ENCODE measurements at places on chromosomes 16 and 17.

DNA sequence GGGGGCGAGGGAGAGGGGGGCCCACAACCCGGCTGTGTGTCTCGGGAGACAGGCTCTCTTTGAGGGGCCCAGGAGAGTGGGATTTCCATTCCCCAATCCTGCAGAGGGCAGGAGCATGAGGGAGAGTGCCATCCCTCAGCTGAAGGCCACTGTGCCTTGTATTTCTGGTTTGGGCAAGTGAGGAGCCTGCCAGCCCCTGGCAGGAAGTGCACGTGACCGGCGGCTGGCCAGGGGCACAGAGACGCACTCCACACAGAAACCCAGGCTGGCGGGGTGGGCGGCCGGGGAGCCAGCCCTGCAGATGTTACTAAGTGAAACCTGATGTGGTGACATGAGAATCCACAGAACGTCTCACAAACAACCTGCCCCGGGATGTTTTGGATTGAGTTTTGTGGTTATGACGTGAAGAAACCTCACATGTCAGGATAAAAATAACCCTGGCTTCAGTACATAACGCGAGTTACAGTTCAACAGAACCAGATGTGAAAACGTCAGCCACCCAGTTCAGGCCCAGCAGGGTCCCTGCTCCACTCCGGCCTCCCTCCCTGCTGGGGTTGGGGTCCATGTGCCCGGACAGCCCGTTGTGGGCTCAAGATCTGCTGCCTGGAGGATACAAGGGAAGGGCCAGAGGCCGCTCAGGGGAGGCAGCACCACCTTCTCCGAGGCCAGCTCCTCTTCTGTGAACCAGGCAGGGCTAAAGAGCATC lies 51.7 kb upstream of the MTSS2 start:
- no peak for DNase-seq

- no peak for DNase-seq
Measured at GRCh38 chr17:4045487-4045886, 81.2 kb upstream of the ATP2A3 start.

- DNase-seq, result no peak
Measured at GRCh38 chr17:59783221-59784047, 76.0 kb downstream of the VMP1 start.

DNA sequence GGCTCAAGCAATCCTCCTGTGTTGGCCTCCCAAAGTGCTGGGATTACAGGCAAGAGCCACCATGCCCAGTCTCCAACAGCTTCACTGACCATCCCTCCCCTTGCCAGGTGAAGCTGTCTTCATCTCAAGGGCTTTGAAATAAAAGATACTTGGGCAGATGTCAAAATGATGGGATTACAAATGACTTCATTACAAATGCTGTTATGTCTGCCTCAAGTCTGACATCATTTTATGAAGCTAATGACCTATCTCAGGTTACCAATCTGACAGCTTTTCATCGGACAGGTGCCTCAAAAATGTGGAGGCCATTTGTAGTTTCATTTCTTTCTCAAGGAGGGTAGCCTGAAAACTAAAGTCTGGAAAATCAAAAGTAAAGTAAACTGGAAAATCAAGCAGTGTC lies 323.7 kb upstream of the TBX2 start:
- DNase-seq, result no peak

DNA sequence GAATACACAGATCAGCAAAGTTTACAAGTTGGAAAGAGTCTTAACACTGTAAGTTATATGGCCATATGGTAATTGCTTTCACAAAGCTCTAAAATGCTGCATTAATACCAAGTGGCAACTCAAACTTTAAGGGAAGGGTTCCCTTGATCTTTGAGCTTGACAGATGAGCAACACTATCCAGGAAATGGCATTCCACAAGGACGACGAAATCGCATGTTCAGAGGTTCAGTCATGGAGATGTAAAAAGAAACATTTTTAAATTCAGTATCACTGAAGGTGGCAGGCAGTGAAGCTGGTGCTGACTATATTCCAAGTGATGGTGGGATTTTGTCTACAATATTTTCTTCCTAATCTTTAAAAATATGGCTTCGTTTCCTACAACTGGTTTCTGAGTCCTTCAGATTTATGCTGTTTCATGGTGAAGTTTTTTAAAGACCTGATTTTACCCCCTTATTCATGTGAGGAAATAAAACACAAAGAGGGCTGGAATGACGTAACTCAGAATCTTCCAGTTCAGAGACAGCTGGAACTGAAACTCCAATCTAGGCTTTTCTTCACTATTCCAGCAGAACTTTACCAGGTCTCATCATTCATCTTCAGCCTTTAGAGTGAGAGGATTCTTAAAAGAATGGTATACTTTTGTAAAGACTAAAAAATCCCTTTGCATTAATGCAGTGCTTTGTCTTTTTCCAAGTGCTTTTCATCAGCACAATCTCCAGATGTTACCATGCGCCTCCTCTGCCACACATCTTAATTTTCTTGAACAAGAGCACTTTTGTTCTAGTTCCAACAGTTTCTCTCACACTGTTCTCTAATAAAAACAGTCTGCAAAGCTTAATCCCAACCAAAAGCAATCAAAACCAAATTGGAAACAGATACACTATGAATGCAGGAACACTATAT lies 20.2 kb downstream of the CHCT1 start:
- DNase-seq, result no peak

DNA sequence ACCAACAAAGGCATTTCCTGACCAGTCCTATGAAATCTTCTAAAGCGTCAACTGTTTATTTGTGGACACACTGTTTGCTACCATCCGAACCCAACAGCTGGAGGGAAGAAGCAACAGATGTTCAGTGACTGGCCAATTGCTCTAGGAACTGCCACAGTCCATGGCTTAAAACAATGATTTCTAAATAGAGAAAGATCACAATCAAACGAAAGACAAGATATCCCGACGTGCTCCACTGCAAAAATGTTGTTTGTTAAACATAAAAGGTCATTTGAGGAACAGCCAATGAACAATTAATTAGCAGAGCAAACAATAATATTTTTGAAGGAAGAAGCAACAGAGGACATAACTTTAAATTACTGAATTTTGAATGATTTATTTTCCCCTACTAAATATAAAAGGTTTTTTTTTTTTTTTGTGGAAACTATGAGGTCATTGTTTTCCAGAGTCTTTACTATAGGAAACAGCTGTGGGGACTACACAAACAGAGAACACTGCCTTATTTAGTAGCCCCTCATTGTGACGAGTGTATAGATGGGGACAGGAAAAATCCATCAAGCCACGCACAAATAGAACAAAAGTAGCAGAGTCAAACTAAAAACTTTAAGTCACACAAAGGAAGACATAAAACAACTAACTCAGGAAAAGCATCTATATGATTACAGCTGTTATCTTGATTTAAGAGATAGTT lies 17.2 kb downstream of the USP31 start:
- no peak for DNase-seq

GRCh38 chr17:30275911-30276310 lies 15.8 kb downstream of the BLMH start:
- no peak for DNase-seq

DNA sequence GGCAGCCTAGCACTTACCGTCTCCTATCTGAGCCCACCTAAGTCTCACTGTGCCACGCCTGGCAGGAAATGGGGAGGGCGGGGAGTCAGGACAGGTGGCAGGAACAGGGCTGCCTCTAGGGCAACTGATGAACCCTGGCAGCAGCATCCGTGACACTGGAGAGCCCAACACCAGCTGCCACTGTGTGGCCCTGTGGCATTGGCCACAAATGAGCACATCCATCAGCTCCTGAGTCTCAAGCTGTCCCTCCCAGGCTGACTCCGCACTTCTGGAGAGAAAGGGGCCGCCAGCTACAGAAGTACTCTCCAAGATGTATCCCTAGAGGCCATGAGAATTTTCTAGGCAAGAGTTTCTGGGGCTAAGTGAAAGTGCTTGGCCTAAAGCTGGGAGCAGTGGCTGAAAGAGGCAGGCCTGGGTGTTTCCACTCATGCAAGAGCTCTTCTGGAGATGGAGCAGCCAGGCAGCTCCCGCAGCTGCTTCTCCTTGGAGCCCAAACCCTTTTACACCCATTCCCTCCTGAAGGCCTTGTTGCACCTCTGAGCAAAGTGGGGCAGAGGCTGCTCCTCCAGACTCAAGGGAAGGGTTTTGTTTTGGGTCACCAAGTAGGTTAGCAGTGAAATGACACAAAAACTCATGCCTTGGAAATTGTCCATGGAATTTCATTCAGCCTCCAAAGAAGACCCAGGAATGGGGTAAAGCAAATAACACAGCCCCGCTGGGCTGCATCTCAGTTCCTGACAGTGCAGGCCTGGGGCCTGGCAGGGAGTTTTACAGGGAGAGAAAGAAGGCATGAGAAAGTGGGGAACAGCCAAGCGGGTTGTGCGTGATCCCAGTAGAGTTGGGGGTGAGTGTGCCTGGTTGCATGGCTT lies 25.8 kb downstream of the PEMT start:
- DNase-seq, result no peak

- no peak for DNase-seq
Measured at GRCh38 chr17:43733956-43734355, 24.6 kb downstream of the SOST start.

GRCh38 chr17:60164697-60165096 lies 14.9 kb downstream of the CA4 start:
- DNase-seq, result no peak

GRCh38 chr17:14301279-14302090 lies 604 bp downstream of the HS3ST3B1 start:
- DNase-seq, result no peak

DNA sequence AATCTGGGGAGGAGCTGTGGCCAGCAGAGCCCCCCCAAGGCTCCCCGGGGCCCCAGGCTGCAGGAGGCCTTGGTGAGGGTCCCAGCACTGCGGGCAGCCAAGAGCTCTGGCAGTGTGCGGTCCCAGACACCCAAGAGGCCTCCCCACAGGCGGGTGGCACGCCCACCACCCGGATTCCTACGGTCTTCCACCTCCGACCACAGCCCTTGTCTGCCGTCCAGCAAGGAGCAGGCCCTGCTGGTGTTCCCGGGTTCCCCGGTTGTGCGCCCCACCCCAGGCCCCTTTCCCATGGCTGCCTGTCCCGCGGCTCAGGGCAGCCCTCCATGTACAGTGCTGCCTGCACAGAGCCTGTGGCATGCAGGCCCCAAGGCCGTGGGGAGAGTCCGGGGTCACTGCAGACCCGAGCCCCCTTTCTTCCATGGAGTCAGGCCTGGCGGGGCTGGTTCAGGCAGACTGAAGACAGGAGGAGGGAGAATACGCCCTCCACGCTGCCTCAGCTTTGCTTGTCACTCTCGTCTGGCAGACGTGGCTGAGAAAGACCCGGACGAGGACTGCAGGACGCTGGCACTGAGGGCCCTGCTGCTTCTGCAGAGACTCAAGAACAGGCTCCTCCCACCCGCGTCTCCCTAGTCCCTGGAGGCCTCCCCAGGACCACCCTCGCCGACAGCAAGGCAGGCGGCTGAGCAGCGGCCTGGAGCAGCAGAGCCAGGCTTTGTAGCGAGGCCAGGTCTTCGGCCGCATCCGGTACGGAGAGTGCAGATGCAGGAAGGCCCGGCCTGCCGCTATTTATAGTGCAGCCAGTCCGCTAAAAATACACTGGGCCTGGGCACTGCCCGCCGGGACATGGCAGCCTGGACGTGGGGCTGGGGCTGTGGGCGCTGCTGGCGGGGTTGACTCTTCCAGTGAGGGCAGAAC lies 16.4 kb downstream of the TELO2 start:
- no peak for DNase-seq

DNA sequence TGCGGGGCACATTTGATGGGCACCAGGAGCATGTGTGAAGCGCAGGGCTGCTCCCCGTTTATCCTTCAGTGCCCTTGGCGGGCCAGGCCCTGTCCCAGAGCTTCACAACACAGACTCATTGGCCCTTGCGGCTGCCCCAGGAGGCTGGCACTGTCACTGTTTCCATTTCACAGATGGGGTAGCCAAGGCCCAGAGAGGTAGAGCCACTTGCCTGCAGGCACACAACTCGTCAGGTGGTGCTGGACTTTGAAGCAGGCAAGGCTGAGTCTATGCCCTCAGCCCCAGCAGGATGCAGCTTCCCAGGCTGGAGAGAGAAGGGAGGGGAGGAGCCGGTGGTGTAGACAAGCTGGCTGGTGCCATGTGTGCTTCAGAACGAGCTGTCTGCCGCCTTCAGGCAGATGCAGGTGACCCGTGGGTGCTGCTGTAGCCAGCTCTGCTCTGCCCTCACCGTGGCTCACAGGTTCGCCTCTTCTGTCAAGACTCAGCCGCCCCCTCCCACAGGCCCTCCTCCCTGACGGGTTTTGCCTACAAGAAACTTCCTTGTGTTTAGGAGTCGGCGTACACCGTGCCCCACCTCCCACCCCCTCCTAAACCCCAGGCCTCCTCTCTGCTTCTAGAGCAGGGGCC lies 232.3 kb upstream of the CIBAR2 start:
- no peak for DNase-seq

GRCh38 chr16:782766-783403 lies 5.3 kb downstream of the RPUSD1 start:
- DNase-seq, result no peak

DNA sequence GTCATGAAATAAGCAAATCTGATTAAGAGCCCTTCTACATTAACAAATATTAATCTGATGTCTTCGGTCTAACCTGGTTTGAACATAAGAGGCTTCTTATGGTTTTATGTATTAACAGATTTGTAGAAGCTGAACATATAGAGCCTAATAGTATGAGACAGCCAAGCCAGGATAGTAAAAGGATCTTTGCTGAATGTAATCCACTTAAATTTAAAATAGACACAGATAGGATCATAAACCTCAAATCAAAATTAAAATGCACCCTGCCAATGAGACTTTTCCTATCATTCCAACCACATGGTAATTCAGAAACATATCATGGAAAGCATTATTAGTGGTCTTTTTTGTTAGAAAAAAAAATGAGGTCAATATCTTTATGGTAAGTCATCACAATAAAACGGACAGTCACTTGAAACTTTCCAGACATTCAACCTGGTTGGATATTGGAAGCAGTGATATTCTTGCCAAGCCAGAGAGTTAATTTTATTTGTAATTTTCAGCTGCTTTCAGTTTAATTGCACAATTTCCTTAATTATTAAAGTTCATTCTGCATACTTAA lies 606.9 kb upstream of the SALL1 start:
- DNase-seq, result no peak

DNA sequence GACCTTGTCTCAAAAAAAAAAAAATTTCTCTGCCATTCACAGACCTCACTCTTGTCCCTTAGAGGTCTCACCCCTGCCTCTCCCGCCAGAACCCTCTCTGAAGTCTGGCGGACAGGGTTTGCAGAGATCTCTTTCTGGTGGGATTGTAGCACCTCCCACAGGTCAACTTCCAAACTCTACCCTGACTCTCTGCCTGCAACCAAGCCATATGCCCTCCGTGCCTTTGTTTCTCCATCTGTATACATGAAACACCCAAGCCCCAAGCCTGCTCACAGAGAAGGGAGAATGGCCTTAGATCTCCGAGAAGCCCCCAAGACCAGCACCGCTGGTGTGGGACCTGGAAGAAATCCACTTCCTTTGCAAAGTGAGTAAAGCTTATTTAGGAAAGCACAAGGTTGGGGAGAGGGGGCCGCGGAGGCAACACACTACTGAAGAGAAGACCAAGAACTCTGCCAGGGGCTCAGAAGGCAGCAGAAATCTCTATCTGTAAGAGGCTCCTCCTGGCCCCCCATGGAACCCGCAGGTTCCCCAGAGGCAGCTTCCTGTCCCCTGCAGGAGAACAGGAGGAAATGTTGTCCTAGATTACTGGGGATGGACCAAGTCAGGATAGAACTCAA lies 219.9 kb downstream of the C16orf78 start:
- DNase-seq, result no peak

GRCh38 chr16:87648236-87648635 lies 45.9 kb downstream of the JPH3 start:
- DNase-seq, result no peak

GRCh38 chr16:13793841-13794409 lies 126.0 kb upstream of the ERCC4 start:
- no peak for DNase-seq

- peak; percentile 29 for DNase-seq
Measured at GRCh38 chr16:56617212-56618085, 8.1 kb upstream of the MT1E start.

- DNase-seq, result no peak
Measured at GRCh38 chr16:30121741-30122571, 1.1 kb downstream of the MAPK3 start.

All from stimulated activated CD4-positive, alpha-beta T cell treated with anti-CD3 and anti-CD28 coated beads, Interleukin-1b, Interleukin-23, amount 100 ng/mL, for 1 hour (primary cell).